ENCODE measurements at places on chromosomes 6 and 20.

GRCh38 chr6:97909380-97909779, 626.4 kb upstream of the MMS22L start:
- DNase-seq: no peak

DNA sequence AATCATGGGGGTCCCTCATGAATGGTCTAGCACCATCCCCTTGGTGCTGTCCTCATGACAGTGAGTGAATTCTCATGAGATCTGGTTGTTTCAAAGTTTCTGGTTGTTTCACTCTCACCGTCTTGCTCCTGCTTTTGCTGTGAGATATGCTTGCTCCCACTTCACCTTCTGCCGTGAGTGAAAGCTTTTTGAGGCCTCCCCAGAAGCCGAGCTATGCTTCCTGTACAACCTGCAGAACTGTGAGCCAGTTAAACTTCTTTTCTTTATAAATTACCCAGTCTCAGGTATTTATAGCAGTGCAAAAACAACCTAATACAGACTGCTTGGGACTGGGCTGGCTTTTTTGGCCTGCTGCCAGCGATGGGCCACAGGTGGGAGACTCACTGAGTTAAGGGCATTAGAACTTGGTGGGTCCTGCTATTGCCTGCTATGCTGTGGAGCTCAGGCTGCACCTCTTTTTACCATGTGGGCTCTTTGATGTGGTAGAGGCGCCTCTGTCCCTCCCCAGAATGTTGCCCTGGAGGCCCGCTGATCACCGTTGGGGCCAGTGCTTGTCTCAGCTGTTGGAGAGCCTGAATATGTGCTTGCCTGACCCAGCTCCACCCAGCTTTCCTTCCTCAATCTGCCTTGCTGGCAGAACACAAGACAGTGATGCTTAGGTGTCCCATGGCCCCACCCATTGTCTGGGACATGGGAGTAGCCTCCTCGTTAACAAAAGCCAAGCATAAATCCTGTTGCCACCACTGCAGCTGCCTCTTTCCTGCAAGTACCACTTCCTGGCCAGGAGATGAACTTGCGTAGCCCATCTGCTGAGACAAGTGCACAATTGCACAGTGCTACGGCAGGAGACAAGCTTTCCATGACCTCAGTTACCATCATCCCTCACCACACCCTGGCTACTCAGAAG, 47.1 kb downstream of the IGF2R start:
- no peak for DNase-seq

DNA sequence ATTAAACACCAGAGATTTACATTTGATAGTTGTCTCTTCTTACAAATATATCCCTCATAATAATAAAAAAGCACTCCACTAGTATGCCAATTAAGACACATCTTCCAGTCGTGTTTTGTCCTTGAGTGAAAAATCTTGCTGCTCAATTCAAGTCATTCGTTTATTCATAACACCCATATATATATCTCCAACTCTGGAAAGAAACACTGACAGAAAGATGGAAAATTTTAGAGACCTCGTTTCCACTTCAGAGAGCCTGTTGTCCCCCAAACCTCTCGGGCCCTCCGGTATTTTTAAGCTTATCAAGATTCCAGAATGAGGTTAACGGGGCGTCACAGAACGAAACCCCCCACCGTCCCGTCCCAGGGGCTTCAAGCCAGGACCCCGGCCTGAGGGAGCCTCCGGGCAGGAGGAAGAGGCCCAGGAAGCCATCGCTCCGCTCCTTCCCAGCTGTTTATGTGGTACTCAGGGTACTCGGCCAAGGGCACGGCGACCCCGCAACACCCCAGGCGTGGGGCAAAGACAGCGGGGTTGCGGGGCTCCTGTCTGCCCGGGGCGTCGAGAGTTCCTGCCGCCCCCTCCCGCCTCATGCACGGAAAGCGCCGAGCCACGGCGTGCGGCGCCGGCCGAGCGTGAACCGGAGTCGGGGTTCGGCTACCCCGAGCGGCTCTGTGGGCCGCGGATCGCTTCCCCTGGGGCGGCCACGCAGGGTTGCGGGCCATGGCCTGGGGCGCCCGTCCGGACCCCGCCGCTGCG, 623 bp upstream of the SNX9 start:
- no peak for DNase-seq

DNA sequence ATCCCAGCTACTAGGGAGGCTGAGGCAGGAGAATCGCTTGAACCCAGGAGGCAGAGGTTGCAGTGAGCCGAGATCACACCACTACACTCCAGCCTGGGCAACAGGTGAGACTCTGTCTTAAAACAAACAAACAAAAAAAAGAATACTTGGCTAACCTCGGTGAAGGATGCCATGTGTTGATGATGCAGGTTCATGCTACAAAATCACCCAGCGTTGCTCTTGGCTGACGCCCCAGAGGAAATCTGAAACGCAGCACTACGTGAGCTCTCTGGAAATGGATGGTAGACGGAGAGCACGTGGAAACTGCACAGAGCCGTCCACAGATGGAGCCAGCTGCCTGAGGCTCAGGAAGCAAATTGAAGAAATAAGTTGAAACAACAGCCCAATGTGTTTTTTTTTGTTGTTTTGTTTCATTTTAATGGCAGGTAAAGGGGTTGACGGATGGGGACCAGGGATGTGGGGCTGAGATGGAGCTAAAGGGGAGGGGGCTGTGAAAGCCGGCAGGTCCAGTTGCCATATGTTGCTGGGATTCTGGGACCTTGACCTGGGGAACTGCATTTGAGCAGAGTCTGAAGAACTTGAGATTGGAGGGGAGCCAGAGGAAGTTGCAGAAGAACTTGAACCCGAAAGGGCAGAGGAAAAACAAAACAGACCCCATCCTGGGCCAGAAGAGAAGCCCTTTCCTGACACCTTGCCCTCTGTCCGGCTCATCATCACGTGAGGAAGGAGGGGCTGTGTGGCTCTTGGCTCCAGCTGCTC, 12.8 kb upstream of the MANBAL start:
- DNase-seq: no peak

DNA sequence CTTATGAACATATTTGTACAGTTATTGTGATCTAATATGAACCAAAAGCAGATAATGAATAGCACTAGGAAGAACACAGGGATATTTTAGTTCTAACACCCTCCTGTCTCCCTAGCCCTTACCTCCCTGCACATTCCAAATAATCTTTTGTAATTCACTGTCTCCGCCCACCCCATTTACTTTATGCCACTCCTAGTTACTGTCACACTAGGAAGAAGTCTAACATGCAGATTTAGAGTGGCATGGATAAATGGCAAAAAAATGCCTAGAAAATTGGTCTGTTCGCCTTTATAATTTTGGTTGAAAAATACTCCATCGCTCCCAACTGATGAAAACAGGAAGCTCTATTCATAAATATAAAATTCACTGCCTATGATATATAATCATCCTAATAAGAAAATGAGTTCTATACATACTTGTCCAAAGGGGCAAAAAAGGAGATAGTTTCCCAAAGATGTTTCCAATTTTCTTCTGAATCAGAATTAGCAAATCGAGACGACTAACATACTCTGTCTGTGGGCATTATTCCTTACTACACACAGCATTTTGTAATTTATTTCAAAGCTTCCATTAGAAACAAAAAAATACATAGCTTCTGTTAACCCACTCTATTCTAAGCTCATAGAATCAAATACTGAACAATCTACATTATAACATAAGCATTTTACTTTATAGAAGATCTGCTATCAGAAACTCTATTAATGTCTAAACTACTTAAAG, 1.3 kb upstream of the RUNX2 start:
- no peak for DNase-seq

- no peak for DNase-seq
Measured at GRCh38 chr20:18188434-18188833, 50.8 kb downstream of the KAT14 start.

GRCh38 chr6:17967668-17968518, 19.5 kb downstream of the KIF13A start:
- no peak for DNase-seq

DNA sequence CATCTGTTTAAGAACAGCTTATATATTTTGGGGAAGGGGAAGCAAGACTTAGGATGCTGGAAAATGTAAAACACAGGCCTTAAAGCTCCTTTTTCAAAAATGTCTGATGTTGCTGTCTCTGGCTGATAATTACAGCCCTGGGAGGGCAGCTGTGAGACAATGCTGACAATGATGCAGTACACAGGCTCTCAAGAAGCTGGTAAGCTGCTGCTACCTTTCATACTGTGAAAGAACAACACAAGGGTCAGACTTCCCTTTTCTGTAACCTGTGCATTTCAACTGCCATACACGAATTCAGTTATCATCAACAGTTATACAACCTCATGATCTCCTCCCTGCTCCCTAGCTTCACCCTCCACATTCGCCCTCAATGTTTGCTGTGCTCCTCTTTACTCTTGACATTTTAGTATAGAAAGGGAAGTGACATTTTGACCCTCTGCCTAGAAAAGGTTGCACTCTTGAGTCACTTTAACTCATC, 25.2 kb downstream of the MAP7 start:
- DNase-seq: no peak

- peak; percentile 38 for DNase-seq
Measured at GRCh38 chr20:46552460-46553420, 2.3 kb upstream of the OCSTAMP start.

GRCh38 chr6:97411610-97412009, 128.6 kb upstream of the MMS22L start:
- no peak for DNase-seq

GRCh38 chr6:43575105-43575771, 600 bp downstream of the XPO5 start:
- no peak for DNase-seq

- DNase-seq: no peak
Measured at GRCh38 chr20:22560817-22561216, 23.6 kb downstream of the FOXA2 start.

- no peak for DNase-seq
Measured at GRCh38 chr6:142872376-142872775, 72.6 kb downstream of the HIVEP2 start.

DNA sequence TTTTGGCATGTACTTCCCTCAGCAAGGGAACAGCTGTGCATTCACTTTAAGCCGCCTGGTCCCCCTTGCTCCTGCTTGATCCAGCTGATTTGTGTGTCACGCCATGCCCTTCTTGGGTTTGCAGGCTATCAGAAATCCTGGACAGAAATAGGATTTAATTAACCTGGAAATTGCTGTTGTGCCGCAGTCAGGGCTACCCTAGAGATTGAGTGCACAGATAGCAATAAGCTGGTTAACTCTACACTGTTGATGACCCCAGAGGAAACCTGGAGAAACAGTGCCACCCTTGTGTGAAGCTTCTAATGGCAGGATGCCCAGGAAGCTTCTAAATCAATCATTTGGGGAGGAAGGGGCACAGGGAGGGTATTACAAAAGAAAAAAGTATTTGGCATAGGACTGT, 199.0 kb downstream of the JARID2 start:
- DNase-seq: no peak

DNA sequence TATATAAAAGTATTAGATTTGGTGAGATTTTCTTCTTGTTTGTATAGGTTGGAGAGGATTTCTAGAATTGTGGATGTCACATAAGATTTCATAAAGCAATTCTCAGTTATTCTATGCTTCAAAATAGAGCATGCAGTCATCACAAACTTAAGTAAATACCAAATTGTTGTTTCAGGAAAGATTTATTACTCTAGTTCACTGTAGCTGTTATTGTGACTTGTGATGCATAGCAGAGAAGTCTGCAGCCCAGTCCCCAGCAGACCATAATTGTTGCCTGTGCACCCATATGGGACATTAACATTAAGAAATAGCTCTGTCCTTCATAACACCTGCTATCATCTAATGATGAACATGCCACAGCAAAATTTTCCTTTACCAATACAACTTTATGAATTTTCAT, 228.0 kb upstream of the FAM83B start:
- DNase-seq: no peak

All from stimulated activated CD8-positive, alpha-beta memory T cell treated with anti-CD3 and anti-CD28 coated beads, Interleukin-7, amount 100 ng/mL, for 48 hours (primary cell).